ENCODE measurements at places on chromosomes 7 and 10.

- no peak for ATAC-seq
Observed at GRCh38 chr7:69177461-69177861, 420.8 kb upstream of the AUTS2 start.

DNA sequence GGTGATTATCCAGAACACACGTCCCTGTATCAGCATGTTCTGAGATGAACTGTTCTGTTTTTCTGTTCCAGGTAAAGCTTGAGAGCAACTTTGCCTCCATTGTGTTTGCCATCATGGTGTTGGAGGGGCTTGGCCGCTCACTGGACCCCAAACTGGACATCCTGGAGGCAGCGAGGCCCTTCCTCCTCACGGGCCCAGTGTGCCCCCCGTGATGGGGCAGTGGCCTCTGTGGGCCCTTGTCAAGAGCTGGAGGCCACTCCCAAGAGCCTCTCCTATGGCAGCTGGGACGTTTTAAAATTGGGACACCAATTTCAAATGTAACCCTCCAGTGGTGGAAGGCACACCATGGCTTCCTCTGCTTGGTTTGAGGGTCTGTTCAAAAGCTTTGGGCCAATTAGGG, 1.9 kb upstream of the NDUFB2 start:
- no peak for ATAC-seq

GRCh38 chr10:4708123-4708759, 117.8 kb upstream of the AKR1E2 start:
- ATAC-seq, result no peak

DNA sequence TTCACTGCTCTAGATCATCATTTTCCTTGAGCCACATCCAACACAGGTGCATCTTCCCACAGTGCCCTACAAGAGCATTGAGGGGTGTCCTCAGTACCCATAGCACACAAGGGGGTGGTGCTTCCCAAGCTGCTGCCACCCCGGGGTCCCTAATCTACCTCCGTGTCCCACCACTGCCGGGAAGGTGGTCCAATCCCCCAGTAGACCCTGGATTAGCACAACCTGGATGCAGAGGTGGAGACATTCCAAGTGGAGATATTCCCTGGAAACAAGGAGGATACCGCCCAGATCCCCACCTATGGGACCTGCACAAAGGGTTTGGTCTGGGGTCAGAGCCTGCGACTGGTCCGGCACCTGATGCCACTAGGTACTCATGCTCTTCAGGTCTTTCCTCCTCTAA, 284.8 kb upstream of the PPP2R2D start:
- ATAC-seq, result no peak

DNA sequence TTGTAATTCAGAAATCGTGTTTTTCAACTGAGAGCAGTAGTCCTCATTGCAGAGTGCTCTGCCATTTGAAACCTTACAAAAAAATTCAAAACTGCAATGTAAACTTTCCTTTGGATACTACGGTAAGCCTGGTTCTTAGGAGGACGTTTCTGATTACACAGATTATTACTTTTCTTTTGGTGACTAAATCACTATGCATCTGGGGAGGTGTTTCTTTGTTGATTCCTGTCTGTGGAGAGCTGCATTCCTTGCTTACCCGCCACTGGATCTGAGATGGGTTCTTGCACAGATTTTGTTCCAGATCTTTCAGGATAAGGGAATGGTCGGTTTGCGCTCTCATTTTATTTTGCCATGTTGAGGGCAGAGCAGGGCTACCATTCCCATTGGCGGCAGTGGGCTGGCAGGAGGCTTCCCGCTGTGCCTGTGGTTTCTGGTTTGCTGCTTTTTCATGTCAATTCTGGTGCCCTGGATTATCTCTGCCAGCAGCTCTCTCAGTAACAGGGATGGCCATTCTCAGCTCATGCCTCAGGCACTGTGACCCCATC, 485.1 kb downstream of the GLRX3 start:
- no peak for ATAC-seq

DNA sequence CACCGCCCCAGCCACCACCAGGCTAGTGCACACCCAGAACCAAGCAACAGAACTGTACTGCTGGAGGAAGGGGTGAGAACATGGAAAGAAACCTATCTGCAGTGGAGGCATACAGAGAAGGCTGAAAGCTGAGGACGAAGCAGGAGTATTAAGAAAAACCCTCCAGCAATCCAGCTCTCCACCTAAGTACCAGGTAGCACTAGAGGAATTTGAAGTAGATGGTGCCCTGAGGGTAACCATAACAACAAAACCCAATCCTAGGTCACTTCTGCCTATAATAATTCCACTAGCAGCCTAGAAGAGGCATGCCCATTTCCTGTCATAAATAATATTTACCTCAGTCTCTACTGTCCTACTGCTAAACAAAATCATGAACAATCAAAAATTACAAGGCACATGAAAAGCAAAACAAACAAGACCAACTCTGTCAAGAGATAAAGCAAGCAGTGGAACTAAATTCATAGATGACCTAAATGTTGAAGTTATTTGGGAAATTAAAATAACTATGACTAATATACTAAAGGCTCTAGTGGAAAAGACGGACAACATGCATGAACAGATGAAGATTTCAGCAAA, 51.1 kb downstream of the HYCC1 start:
- ATAC-seq, result no peak

- ATAC-seq, result no peak
Observed at GRCh38 chr7:46198701-46199100, 277.6 kb upstream of the IGFBP3 start.

DNA sequence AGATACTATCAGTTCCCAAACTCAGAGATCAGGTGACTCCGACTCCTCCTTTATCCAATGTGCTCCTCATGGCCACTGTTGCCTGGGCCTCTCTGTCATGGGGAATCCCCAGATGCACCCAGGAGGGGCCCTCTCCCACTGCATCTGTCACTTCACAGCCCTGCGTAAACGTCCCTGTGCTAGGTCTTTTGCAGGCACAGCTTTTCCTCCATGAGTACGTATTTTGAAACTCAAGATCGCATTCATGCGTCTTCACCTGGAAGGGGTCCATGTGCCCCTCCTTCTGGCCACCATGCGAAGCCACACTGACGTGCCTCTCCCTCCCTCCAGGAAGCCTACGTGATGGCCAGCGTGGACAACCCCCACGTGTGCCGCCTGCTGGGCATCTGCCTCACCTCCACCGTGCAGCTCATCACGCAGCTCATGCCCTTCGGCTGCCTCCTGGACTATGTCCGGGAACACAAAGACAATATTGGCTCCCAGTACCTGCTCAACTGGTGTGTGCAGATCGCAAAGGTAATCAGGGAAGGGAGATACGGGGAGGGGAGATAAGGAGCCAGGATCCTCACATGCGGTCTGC, 162.2 kb downstream of the EGFR start:
- no peak for ATAC-seq

- ATAC-seq, result peak; percentile 96
Observed at GRCh38 chr7:131829947-131830558, 273.6 kb upstream of the PODXL start.
